ENCODE measurements at places on chromosomes 13 and 19.

DNA sequence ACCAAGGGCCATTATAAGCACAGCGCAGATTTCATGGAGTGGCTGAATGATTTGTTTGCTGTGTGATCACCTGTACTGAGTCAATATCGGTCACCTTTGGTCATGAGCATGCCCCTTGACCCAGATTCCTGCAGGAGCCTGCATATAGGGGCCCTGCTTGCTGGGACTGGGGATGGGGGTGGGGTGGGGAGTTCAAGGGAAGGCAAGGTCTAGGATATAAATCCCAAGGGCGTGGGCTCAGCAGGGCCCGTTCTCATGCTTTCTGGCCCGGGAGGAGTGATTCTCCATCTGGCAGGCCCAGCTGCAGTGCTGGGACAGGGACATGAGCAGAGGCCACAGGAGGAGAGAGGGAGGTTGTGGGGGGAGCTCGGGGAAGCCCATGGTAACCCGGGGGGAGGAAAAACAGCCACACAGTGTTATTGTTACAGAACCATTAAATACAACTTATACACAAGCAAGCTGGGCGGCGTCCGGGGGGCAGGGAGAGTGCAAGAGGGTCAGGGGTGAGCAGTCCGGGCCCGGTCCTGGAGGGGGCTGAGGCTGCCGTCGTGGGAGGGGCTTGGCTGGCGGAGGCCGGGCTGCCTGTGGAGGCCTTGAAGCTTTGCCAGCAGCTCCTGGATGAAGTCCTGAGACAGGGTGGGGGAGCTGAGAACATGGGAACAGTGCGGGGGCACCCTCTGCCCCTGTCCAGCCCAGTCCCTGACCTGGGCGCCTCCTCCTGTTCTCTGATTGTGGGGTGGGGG is 5.2 kb downstream of the PPP1R14A start:
- DNase-seq, result no peak

GRCh38 chr19:40521276-40521675 is 54.5 kb downstream of the SPTBN4 start:
- no peak for DNase-seq

- no peak for DNase-seq
Measured at GRCh38 chr13:113404723-113405471, 41.0 kb upstream of the GRTP1 start.

DNA sequence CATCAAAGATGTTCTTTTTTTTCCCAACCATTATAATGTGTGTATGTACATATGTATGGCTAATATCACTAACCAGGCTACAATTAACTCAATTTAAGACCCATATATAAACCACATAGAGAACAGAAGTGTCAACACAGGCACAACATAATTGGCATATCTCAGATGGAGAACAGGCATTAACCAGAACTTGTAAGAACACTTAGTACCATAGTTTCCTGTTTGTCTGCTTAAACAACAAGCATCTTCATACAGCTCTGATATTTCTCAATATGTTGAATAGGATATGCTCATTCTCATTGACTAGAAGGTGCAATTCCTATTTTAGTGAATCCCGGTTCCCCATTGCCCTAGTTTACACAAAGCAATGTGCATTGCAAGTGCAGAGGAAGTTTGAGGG is 116.9 kb upstream of the EDNRB start:
- no peak for DNase-seq

DNA sequence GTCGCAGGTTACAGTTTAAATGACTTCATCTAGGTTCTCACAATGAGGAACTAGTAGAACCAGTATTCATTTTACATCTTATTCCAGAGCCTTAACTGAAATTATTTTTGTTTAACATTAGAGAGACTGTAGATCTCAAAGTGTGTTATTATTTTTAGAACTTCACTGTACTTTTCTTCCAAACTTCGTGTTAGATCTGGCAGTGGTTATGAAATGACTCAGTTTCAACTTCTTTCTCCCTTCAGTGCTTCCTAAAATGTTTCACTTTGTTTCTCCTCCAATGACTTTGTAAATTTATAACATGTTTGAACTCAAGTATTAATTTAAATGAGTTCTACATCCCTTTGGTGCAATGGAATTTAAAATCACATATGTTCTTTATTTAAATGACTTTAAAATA is 139.3 kb downstream of the PCDH9 start:
- DNase-seq, result no peak

- no peak for DNase-seq
Measured at GRCh38 chr19:3748965-3749364, 12.5 kb downstream of the APBA3 start.

GRCh38 chr19:47723581-47723940 is 10.3 kb downstream of the EHD2 start:
- DNase-seq, result no peak

DNA sequence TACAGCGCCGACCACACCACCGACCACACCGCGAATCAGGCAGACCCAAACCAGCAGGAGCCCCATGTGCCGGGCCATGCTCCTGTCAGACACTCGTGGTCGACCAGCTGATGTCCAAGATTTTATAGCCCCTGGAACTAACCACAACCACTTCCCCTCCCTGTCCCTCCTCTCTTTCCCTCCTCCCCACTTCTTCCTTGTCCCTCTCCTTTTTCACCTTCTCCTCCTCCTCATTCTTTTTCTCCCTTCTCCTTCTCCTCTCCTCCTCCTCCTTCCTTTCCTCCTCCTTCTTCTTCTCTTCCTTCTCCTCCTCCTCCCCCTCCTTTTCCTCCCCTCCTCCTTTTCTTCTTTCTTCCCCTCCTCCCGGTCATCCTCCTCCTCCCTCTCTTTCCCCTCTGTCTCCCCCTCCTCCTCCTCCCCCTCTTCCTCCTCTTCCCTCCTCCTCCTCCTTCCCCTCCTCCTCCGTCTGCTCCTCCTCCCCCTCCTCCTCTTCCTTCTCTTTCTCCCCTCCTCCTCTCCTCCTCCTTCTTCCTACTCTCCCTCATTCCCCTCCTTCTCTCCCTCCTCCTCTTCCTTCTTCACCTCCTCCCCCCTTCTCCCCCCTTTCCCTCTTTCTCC is 670 bp downstream of the BSPH1 start:
- DNase-seq, result no peak

DNA sequence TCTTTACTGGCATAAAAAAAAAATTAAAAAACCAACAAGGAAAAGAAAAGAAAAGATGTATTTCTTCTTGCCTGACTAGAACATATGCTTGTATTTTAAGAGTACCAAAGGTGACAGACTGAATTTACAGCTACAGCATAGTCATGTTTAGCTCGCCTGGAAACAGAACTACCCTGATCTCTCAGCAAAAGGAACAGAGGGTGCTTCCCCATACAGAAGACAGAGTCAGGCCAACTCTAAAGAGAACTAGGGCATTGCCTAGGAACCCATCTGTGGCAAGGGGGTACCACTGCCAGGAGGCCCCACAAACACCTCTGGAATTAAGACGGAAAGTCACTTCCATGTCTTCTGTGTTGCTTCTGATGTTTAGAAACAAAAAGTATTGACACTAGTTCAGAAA is 252.1 kb upstream of the STARD13 start:
- DNase-seq, result no peak

- no peak for DNase-seq
Measured at GRCh38 chr13:42412812-42413483, 141.0 kb downstream of the AKAP11 start.

GRCh38 chr19:42149447-42150202 is 17.4 kb upstream of the POU2F2 start:
- no peak for DNase-seq

- DNase-seq, result no peak
Measured at GRCh38 chr19:32717496-32717895, 2.1 kb upstream of the TDRD12 start.

DNA sequence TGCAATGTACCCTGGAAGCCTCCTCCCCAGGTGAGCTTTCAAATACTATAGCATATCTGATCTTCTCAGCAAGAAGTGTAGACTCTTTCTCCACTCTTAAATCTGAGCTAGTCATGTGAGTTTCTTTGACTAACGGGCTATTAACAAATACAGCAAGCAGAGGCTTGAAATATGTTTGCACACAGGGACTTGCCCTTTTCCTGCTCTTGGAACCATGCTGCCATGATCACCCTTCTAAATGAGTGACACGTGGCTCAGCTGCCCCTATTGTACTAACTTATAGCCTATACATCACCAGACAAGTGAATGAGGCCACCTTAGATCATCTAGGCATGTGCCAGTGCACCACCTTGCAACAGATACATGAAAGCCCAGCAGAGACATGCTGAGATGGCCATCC is 13.3 kb upstream of the SUCLA2 start:
- DNase-seq, result no peak

DNA sequence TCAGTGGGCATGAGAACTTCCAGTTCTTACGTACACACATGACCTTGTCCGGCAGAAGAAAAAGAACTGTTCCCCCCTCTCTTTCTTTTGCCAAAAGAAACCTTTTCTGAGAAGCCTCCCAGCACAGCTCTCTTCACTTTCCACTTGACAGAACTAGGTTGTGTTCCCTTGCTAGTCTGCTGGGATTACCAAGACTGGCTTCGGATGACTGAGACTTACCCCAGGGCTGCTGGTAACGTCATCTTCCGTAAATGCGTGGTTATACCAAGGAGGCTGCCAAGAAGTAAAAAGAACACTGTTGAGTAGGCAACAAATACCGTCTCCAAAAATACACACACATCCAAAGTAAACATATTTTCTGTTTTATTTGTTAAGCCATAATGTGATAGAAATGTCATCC is 908.2 kb downstream of the EFNB2 start:
- no peak for DNase-seq

DNA sequence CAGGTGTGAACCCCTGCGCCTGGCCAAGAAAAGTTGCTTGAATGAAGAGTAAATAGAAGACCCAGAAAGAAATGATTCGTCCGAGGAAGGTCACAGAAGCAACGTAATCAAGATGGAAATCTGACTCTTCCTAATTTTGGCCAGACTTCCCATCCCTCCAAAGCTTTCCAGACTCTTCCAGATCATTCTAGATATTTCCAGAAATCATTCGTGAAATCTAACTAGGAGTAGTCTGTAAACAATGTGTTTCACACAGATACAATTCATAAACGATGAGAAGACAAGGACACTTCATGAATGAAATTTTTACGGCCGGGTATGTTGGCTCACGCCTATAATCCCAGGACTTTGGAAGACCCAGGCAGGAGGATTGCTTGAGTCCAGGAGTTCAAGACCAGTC is 9.3 kb upstream of the LDLR start:
- DNase-seq, result no peak

DNA sequence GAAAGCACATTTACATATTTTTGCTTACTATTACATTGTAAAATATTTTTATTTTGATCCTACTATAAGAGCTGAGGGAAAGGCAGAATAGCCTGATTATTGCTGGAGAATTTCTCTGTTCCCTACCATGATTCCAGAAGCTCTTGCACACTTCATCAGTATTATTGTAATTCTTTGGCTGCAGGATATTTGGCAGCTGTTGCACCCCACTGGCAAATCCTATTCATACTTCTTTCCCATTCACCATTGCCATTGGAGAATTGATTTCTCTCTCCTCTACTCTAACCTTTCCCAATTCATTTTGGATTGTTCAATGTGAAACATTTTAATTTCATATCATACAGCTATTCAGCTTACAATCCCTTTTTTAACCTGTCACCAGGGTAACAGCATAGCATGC is 238.0 kb downstream of the GGACT start:
- no peak for DNase-seq

- no peak for DNase-seq
Measured at GRCh38 chr13:67664502-67664901, 434.4 kb upstream of the PCDH9 start.
